ENCODE measurements at places on chromosomes 3 and 15.

- DNase-seq = no peak
These were observed 59.2 kb downstream of the PDIA5 start for GRCh38 chr3:123126031-123126430.

DNA sequence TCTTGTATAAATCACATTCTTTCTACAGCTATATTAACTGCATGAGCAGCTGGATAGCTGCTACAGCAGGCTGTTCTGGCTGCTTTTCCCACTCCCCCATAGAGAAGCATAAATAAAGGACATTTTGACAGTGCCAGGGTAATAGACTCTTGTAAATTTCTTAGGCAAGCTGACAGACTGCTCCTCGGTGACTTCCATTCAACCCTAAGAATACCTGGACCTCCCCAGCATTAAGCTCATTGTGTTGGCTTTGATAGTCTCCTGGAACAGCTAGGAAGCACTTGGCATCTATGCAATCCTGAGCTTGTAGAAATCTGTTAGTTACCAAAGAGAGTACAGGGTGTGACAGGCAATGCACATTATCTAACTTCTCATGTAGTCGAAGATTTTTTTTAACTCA is 475.4 kb downstream of the AGBL1 start:
- DNase-seq = no peak

DNA sequence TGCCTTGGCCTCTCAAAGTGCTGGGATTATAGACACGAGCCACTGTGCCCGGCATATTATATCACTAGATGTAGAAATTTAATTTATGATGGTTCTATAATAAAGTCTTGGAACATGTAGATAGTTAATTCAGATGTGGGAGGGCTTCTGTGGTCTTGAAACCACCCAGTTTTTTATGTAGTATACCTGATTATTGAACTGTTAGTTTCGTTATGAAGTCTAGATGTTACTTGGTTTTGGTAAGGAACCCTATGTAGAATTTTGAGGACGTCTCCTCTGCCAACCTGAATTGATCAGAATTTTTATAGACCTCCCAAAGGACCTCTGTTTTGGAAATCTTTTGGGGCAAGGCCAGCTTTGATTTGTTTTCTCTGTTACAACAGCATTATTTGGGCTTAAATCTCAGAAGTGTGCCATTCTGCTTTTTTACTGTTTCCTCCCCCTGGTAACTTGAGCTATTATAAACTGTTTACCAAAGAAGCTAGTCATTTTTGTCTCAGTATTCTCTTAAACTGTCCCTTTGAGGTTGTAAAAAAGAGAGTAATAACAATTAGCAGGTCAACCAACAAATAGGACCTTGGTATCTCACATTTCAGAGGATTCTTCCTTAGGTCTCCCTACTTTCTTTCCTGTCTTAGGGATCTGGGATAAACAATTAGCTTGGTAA is 20.8 kb downstream of the AKAP13 start:
- no peak for DNase-seq

- DNase-seq = no peak
These were observed 298.6 kb downstream of the ADAMTS17 start for GRCh38 chr15:100043068-100043641.

DNA sequence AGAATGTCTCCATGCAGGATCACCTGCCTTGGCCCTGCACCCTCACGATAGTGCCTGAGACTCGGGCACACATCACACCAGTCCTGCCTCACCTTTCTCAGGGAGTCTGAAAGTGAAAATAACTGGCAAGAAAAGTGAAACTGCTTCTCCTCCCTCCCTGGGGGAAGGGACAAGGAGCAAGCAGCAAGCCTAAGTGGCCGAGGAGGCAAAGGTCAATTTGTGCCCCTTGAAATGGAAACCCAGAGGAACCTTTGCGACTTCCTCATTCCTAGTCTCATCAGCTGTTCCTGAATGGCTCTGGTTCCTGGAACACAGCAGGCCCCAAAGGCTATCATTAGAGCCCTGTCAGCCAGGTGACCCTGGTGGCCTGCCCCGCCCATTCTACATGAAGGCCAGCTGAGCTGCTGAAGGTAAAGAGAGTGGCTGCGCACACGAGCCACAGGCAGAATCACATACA is 28.0 kb upstream of the SLCO2A1 start:
- no peak for DNase-seq

DNA sequence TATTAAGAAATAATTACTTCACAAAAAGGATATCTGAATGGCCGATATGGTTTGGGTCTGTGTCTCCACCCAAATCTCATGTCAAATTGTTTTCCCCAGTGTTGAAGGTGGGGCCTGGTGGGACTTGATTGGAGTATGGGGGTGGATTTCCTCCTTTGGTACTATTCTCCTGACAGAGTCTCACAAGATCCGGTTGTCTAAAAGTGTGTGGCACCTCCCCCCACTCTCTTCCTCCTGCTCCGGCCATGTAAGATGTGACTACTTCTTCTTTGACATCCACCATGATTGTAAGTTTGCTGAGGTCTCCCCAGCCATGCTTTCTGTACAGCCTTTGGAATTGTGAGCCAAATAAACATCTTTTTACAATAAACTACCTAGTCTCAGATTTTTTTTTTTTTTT is 34.5 kb downstream of the ZBTB11 start:
- no peak for DNase-seq

DNA sequence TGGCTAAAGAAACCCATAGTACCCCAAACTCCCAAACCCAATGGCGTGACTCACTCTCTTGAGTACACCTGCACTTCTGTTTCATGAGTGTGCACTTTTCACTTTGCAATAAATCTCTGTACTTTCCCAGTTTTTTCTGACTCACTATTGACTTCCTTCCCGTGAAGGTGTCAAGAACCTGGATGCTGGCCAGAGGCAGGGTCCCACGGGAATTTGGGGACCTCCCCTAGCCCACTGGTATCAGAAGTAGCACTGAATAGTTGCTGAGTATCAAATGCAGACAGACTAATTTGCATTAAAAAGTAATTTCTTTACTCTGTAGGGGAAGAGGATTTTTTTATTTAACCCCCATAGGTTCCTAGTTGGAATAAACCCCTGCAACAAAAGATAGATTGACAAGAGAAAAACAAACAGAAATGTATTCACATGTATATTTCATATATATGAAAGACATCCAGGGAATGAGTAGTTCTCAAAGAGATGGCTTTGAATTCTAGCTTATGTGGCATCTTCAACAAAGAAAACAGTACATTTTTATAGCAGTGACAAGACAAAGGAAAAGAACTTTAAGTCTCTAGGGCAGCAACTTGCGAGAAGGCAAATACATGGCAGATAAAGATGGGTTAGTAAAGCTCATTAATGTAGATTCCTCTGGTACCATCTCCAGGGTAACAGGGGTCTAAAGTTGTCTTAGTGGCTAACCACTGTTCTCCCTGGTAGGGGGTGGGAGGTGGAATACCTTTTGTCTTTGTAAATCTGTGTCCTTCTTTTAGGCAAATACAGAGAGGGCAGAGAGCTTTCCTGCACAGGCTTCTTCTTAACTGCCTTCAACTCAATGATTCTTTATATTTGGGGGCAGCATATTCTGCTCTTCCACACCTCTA is 385.5 kb upstream of the PDZRN3 start:
- no peak for DNase-seq

DNA sequence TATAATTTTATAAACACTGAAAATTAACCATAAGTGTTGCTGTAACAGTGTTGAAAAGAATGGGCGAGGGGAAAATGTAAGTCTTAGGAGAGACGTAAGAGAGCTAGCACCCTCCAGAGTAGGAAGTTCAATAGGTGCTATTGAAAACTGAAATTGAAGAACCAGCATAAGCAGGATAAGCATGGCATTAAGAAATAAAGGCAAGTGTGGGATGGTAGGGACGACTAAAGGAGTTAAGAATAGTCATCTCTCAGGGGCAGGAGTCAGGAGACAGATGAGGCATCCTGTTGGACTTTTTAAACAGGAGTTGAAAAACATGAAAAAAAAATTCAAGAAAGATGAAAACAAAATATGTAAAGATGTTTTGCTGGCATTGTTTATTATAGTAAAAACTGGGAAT is 43.5 kb downstream of the ABHD2 start:
- no peak for DNase-seq

DNA sequence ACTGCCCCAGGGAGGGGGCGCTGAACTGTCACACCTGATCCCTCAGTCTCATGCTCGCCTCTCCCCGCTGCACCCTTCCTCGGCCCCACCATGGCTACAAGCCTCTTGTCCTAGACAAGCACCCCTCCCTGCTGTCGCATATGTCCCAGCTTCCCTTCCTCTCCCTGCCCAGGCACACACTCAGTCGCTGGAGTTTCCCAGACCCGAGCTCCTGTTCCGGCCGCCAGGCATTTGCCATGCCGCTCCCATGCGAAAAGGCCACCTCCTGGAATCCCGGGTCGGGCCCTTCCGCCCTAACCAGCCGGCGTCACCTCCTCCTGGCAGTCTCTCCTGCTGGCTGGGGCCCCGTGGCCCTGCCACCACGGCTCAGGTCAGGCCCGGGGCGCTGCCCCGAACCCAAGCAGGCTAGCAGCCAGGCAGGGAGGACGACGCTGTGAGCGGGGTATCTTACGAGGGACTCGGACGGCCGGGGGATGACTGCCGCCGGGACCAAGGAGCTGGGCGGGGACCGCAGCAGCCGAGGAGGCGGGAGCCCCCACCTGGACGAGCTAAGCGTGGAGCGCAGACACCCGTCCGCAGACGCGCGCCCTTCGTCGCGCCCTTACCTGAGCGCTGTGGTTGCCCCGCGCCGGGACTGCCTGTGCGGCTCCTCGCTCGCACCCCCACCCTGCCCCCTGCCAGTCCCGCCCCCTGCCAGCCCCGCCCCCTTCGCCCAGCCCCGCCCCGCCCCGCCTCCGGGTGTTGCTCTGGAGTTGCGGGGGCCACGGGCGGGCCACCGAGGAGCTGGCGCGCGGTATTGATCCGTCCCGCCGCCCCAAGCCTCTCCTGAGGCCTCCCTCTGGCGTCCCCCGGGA is at the start of gene ALS2CL:
Gene ALS2CL (minus strand): TSS at position 642 of the 854 bp plus-strand sequence. CDS start 4,239 bp downstream, outside the sequence.
- DNase-seq = no peak

- DNase-seq = peak; percentile 39
These were observed at the start of gene KY for GRCh38 chr3:134650431-134651346. Gene KY (minus strand): TSS chr3:134651022. CDS start chr3:134650960, 62 bp downstream.

DNA sequence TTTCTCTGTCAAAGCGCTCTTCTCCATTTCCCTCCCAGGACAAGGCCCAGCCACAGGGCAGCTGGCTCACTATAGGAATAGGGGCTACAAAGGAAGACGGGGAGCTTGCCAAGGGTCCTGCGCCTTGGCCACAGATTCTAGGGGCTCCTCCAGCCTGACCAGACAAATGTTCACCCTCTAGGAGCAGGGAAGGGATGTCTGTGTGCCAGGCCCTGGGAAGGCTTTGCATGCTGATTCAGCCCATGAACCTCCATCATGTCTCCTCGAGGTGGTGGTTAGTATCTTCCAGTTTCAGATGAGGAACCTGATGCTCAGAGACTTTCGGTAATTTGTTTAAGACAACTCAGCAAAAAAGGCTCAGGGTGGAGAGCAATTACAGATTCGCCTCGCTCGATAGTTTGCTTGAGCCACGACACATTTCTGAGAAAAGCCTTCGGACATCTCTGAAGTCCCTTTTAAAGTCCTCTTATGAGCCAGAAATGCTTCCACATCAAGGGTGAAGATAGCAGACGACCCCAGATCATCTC is 110.0 kb downstream of the XXYLT1 start:
- no peak for DNase-seq

- no peak for DNase-seq
These were observed 294.0 kb downstream of the SOX2 start for GRCh38 chr3:182005701-182006100.

- no peak for DNase-seq
These were observed 85.4 kb downstream of the PPM1L start for GRCh38 chr3:160841455-160841854.

DNA sequence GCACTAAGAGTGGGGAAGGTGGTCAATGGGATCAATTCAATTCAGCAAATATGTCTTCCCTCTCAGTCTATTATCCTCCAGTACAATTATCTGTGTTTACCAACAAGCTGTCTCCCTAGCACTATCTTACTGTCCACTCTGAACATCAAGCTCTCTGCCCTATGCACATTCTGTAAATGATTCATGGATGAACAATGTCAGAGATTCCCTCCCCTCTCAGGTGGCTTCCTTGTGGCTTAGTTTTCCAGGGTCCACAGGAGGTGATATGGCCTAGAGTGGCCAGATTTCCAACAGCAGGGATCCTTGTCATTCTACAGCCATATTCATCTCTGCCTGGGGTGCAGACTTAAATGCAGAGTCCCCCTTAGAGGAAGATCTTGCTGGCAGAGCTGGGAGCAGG is 225.1 kb downstream of the UACA start:
- DNase-seq = no peak

- no peak for DNase-seq
These were observed 76.4 kb downstream of the DHX36 start for GRCh38 chr3:154247806-154248415.

GRCh38 chr15:59364248-59364647 is 8.4 kb downstream of the MYO1E start:
- DNase-seq = no peak

- no peak for DNase-seq
These were observed 161.3 kb downstream of the ABHD5 start for GRCh38 chr3:43852066-43852465.

DNA sequence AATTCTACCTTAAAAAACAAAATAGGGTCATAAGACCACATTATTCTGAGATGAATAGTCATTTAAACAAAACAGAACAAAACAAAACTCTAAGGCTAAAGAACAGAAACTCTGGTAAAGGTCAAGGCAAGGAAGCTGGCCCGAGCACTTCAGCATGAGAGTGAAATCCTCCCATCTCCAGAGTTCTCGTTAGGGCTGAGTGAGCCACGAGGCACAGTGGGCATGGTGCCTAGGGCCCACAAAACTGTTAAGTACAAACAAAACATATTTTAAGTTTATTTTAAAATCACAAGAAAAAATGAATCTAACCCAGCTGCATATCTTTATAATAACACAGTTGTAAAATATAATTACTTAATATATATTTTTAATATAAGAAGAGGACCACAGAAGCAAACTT is 417.8 kb upstream of the GBE1 start:
- no peak for DNase-seq

DNA sequence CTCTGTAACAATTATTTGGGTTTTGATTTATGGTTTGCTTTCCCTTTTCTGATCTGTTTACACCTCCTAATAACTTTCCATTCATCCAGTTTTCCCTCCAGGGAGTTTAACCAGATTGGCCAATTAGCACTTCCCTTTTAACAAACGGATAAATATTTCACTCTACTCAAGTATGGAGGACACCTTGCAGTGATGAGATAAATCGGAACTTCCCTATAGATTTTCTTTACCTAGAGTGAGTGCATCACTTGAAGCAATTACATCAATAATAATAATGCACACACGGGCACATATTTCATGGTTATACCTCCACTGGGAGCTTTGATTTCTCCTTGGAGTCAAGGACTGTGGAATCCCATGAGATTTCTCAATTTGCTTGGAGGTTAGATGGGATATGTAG is 239.1 kb upstream of the CFAP20DC start:
- no peak for DNase-seq

GRCh38 chr3:146072824-146073223 is 88.2 kb downstream of the PLOD2 start:
- DNase-seq = no peak

GRCh38 chr3:102006812-102007485 is 157.6 kb downstream of the NFKBIZ start:
- DNase-seq = no peak

GRCh38 chr15:99732751-99733267 is 428 bp downstream of the LYSMD4 start:
- no peak for DNase-seq
